ENCODE measurements at places on chromosomes 11 and 22.

GRCh38 chr22:19545935-19546207, 21.7 kb upstream of the CLDN5 start:
- DNase-seq, result no peak

DNA sequence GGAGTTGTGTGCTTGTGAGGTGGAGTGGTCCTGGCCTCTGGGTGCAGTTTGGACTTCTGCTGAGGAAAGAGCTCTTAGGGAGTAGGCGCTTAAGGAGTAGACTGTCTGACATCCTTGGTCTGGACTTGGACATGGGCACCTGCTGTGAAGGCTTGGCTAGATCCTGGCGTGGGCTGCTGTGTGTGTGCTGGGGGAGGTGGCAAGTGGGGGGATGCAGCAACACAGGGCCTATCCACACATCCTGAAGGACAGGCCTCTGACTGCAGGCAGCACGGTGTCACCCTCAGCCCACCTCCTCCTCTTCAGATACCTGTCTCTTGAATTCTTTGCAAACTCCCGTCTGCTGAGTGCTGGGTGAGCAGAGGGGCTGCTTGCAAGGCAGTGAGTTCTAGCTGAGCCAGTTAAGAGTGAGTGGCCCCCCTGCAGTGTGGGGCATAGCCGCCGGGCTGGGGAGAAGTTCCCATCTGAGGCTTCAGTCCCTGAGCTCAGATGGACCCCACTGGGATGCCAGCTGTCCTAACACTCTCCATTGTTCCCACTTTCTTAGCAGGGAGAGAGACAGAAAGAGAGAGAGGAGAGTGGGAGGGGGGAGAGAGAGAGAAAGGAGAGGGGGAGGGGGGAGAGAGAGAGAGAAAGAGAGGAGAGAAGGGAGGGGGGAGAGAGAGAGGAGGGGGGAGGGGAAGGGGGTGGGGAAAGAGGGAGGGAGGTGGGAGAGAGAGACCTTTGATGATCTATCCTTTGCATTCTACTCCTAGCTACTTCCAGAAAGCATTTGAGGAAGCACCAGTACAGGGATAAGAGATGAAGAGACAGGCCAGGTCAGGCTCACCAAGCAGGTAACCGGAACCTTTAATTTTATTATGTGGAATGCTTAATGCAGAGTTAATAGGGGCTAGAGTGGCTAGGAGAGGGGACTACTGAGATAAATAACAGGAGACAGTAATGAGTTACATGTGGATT, 12.6 kb downstream of the SOX10 start:
- DNase-seq, result no peak

DNA sequence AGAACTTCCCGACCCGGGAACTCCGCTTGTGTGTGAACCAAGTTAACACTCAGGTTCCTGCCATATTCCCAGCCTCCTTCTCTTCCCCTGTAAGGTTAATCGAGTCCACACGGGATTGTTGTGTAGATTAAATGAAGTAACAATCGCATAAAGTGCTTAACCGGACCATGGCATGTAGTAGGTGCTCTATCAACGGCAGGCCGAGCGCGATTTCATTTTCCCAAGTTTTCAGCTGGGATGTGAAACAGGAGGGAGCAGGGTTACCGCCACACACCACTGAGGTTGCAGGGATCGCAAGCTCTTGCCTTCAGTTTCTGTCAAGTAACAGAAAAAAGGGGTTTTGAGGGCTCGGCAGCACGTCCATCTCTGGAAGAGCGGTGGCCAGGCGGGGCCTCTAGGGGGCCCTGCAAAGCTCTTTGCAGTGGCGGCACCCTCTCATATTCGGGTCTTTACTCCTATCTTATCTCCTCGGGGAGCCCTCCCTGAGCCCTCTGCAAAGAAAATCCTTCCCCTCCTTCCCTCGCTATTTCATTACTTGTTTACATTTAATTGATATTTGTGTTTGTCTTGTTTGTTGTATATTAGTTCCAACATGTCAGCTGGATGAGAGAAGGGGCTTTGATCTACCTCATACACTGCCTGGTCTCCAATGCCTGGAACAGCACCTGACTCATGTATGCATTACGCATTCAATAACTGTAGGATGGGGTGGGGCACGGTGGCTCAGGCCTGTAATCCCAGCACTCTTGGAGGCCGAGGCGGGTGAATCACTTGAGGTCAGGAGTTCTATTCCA, 816 bp upstream of the PLEKHA7 start:
- no peak for DNase-seq

DNA sequence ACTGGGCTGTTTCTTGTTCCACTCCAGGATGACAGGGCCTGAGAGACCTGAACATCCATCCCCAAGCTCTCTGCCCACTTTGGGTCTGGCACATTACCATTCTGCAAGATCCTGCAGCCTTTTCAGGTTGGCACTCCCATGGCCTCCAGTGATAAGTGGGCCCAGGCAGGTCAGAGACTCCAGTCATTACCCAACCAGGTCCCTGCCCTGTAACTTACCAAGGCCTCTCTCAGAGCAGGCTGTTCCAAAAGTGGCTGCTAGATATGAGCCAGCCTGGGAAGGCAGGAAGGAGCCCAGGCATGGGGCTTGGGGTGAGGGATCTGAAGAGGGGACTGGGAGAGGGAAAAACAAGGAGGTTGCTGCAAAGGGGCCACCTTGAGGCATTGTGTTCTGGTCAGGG, 35.9 kb downstream of the KCNQ1OT1 start:
- no peak for DNase-seq

- DNase-seq, result no peak
Observed at GRCh38 chr11:132119573-132119972, 749.2 kb downstream of the NTM start.

- DNase-seq, result no peak
Observed at GRCh38 chr11:123301013-123301591, 106.1 kb upstream of the CLMP start.

GRCh38 chr22:49957826-49958365, 2.7 kb upstream of the PIM3 start:
- no peak for DNase-seq

- no peak for DNase-seq
Observed at GRCh38 chr11:59243633-59244032, 30.9 kb upstream of the MPEG1 start.

DNA sequence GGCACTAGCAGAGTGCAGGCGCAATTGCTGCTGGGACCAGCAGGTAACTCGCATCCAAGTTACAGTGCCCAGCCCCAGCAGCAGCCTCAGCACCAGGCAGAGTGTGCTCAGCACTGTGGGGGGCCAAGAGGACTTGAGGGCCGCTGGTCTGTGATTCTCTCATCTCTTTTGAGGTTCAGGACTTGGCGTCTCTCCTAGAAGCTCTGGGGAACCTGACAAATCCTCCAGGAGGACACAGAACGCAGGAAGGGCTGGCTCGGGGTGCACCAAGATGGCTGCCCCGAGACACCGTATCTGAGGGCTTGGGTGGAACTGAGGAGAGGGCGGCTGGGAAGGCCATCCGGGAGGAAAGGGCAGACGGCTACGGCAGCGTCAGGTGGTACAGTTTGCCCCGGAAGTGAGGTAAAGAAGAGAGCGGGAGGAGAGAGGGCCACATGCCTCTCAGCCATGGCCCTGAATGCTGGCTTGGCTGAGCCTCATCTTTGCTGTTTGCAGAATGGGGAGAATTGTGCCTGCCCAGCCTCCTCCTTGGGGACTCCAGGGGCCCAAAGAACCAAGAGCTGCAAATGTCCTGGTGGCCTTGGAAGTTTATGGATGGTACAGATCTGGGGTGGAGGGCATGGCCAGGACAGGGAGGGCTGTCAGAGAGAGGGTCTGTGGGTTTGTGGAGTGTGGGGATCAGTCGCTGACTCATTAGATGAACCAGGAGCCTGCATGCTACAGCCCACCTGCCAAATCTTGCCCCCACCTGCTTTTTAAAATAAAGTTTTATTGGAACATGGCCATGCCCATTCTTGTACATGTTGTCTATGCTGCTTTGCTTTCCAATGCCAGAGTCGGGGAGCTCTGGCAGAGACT, 78.0 kb downstream of the MYEOV start:
- no peak for DNase-seq

- DNase-seq, result no peak
Observed at GRCh38 chr22:44497218-44497904, 672 bp downstream of the RTL6 start.

DNA sequence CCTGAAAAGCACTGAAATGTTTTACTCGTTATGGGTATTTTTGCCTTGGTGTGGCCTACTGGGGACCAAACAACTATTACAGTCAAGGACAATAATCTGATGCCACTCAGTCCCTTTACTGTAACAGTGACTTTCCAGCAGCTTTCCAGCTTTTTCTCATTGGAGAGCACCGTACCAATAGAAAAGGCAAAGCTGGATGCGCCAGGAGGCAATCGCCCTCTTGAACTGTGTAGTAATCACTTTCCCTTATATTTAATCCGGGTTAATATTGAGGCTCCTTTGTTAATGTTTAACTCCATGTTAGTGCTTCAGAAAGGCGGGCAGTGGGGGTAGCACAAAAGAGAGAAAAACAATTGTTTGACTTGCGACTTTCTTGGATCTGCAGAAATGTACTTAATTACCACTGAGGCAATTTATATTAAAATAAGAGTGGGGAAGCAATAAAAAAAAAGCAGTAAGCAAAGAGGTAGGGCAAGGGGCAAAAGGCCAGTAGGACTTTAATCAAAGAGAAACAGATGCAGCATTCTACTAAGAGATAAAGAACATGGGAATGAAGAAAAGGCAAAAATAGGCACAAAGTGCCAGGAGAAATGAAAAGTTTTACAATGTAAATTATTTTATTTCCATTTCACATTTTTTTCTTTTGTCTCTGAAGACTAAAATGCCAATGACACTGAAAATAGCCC, 81.6 kb downstream of the LRRC4C start:
- DNase-seq, result no peak

DNA sequence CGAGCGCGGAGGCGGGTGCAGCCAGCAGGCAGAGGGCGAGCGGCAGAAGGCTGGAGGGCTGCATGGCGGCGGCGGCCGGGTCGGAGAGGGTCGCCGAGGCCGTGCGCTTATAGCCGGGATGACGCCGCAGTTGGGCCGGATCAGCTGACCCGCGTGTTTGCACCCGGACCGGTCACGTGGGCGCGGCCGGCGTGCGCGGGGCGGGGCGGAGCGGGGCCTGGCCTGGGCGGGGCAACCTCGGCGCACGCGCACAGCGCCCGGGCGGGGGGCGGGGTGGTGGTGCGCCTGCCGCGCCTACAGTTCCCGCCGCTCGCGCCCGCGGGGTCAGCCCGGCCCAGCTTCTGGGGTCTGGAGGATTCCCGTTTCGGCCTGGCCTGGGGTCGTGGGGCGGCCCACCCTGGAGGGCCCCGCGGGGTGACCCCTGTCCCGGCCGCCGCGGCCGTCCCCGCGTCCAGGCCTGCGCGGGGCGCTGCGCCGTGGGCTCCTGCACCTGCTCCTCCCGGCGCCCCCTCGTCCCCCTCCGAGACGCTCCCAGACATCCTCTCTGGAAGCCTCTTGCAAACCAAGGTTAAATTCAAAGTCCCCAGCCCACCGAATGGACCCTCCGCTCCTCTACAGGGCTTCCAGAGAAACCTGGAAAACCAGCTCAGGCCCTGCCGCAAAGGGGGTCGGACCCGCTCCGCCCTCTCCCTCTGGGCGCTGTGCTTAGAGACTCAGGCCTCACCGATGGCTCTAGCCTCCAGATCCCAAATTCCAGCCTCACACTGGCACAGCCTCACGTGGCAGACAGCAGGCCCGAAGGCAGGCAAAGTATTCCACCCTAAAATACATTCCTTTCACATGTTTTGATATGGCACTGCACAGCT, at the start of gene CTSD:
Gene CTSD, minus strand, starts transcription at position 132 of the 866 bp plus-strand sequence. Its CDS starts 68 bp downstream, at position 64.
- peak; percentile 86 for DNase-seq

All from activated CD8-positive, alpha-beta memory T cell treated with anti-CD3 and anti-CD28 coated beads for 1 hour (primary cell).